ENCODE measurements at places on chromosomes 12 and 14. TPM values are rescaled to one million over a fixed set of nuclear protein-coding genes. Genes with fewer than 3 reads are reported as not detected.

- no peak overlapping the region for H3K4me3 ChIP-seq
- no peaks in the 10 kb centered on the region for H3K4me1 ChIP-seq
- no peaks in the 10 kb centered on the region for H3K36me3 ChIP-seq
- H3K27me3 ChIP-seq, result no peaks in the 10 kb centered on the region
- no peak for DNase-seq
Measured at GRCh38 chr14:36091096-36091495, 85.4 kb downstream of the PTCSC3 start.

DNA sequence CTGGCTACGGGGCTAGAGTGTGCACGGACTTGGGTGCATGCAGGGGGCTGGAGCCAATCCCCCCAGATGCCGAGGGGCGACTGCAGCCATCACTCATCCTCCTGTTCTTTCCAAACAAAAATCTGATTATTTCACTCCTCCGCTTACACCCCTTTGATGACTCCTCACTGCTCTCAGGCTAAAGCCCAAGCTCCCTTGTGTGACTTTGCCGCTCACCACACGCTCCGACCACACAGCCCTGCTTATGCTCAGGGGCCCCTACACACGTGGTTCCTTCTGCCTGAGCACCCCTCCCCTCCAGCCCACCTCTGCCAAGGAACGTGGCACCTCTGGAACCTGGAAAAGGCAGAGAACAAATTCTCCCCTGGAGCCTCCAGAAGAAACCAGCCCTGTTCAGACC is 13.7 kb downstream of the CHFR start:
- no peak for DNase-seq
- H3K27me3 ChIP-seq, result no peaks in the 10 kb centered on the region
- no peak overlapping the region for H3K27ac ChIP-seq
- no peak overlapping the region for H3K4me3 ChIP-seq
- H3K36me3 ChIP-seq, result peaks cover 98% of the 10 kb centered on the region
- H3K4me1 ChIP-seq, result no peaks in the 10 kb centered on the region

The PZP gene
- total RNA-seq, result 1.4 TPM

- no peak overlapping the region for H3K27ac ChIP-seq
- H3K4me1 ChIP-seq, result no peaks in the 10 kb centered on the region
- H3K4me3 ChIP-seq, result no peak overlapping the region
- DNase-seq, result no peak
- H3K27me3 ChIP-seq, result no peaks in the 10 kb centered on the region
- H3K36me3 ChIP-seq, result no peaks in the 10 kb centered on the region
Measured at GRCh38 chr12:12686925-12687324, 9.1 kb downstream of the GPR19 start.

DNA sequence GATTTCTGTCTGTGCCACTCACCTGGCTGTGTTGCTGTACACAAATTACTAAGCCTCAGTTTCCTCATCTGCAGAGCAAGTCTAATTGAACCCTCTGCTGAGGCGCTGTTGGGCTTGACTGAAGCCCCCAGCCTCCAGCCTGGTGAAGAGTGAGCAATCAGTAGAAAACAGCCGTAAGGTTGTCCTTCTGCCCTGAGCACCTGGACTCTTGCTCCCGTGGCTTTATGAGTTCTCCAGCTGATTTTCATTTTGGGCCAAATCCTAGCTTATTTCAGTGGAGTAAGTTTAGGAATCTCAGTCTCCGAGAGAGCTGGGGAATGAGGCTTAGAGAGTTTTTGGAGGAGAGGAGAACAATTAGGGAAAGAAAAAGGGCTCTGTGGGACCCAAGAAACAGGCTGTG is 133.9 kb upstream of the EVL start:
- no peak overlapping the region for H3K27ac ChIP-seq
- H3K4me3 ChIP-seq, result no peak overlapping the region
- H3K27me3 ChIP-seq, result no peaks in the 10 kb centered on the region
- no peaks in the 10 kb centered on the region for H3K4me1 ChIP-seq
- DNase-seq, result no peak

DNA sequence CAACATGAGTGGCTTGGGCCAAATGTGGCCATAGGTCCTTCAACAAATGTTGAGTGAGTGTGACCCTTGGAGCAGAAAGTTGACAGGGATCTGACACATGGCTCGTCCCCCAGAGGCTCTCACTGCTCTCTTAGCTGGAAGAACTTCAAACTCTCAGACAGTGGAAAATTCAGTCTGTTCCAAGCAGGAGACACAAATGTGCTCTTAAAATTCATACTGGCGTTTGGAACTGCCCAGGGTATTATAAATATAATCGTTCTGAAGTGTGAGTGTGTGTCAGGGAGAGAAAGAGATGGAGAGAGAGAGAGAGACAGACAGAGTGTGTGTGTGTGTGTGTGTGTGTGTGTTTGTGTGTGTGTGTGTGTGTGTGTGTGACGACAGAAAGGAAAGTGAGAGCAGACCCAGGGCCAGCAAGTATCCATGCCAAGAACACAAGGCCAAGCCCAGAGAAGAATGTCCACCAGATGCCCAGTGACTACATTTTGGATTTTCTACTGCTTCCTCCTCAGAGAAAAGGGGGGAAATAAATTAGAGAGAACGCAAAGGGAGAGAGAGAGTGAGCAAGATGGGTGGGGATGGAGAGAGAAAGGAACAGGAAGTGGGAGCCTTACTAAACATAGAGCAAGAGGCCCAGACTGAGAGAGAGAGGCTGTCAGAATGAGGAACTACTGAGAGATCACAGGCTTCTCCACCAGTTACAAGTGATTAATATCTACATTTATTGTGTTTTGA is 193.6 kb upstream of the NUDT4 start:
- peaks cover 6% of the 10 kb centered on the region for H3K4me1 ChIP-seq
- peak; percentile 57 for DNase-seq
- H3K4me3 ChIP-seq, result no peak overlapping the region

DNA sequence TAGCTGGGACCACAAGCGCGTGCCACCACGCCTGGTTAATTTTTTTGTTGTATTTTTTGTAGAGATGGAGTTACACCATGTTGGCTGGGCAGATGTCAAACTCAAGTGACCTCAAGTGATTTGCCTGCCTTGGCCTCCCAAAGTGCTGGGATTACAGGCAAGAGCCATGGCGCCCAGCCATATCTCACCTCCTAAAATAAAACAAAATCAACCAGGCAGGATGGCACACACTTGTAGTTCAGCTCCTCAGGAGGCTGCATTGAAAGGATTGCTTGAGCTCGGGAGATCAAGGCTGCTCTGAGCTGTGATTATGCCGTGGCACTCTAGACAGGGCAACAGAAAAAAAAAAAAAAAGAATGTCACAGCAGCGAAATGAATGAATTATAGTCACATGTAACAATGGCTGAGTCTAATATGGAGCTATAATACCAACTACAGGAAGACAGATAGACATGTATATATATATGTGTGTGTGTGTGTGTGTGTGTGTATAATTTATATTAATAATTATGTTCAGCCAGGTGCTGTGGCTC is 19.3 kb upstream of the TMEM120B start:
- H3K4me1 ChIP-seq, result no peaks in the 10 kb centered on the region
- H3K36me3 ChIP-seq, result no peaks in the 10 kb centered on the region
- no peak overlapping the region for H3K4me3 ChIP-seq
- H3K27ac ChIP-seq, result no peak overlapping the region
- no peaks in the 10 kb centered on the region for H3K27me3 ChIP-seq
- no peak for DNase-seq

GRCh38 chr12:51536159-51536558 is 54.9 kb upstream of the SCN8A start:
- no peak for DNase-seq
- H3K4me3 ChIP-seq, result no peak overlapping the region
- H3K36me3 ChIP-seq, result no peaks in the 10 kb centered on the region
- H3K27me3 ChIP-seq, result no peaks in the 10 kb centered on the region

- DNase-seq, result no peak
- H3K4me1 ChIP-seq, result no peaks in the 10 kb centered on the region
- H3K27me3 ChIP-seq, result peaks cover 18% of the 10 kb centered on the region
- H3K27ac ChIP-seq, result no peak overlapping the region
Measured at GRCh38 chr14:70133461-70133860, 55.3 kb downstream of the SLC8A3 start.

The PLCZ1 gene
- total RNA-seq, result not detected

The GAS2L3 gene
- 14.7 TPM for total RNA-seq

GRCh38 chr14:63603749-63604277 is 37.9 kb downstream of the WDR89 start:
- H3K4me3 ChIP-seq, result no peak overlapping the region
- H3K36me3 ChIP-seq, result peaks cover 24% of the 10 kb centered on the region
- no peaks in the 10 kb centered on the region for H3K4me1 ChIP-seq
- H3K27ac ChIP-seq, result no peak overlapping the region

DNA sequence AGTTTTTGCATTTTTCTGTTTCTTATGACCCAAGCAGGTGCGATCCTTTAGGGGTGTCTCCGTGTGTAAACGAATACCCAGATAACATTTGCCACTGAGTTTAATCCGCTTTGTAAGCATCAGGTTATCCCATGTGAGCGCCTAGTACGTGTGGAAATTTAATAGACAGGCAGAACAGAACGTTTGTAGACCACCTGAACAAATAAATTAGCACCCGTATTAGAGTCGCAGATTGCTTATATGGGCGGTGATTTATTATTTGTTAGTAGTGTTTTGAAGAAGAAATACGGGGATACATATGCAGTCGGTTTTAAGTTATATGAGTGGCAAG is 325 bp downstream of the C12orf60 start:
- no peak for DNase-seq
- peak overlapping the region; percentile 89 for H3K27ac ChIP-seq
- H3K36me3 ChIP-seq, result peaks cover 9% of the 10 kb centered on the region
- H3K4me1 ChIP-seq, result peaks cover 25% of the 10 kb centered on the region
- H3K27me3 ChIP-seq, result no peaks in the 10 kb centered on the region

All from left lung (tissue), 14 donors.